ENCODE measurements at places on chromosomes 3 and 15.

- no peak for DNase-seq
Observed at GRCh38 chr15:100669260-100669659, 66.9 kb downstream of the ASB7 start.

DNA sequence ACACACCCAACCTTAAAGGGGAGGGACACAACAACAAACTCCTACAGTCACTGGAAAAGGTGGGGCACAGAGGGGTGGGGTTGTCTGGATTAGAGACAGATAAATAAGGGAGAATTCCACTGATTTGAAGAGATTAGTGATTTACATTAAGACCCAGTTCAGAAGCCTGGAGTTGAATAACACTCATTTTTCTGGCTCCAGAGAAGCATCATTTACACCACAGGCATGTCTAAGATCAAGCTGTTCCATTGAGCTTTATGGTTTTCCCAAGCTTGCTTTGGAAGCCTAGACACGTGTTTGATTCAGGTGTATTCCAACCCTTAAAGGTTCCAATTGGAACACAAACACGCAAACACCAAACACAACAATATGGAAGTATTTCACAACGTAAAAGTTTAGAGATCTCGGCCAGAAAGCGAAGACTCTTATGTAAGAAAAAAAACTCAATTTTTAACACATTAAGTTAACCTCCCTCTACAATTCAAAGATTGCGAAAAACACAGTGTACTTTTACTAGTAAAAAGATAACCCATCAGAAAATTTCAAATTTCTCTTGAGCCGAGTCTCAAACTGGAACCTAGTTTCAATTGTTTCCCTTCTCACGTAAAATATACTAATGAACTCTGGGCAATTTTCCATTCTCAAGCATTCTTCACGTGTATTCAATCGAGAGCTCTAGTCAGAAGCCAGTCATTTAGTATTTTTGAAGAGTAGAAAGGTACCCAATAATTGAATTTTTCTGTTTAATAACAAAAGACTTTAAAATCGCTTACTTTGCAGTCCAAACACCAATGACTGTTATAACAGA lies 2.1 kb downstream of the TRA2B start:
- DNase-seq = no peak

- no peak for DNase-seq
Observed at GRCh38 chr3:15682561-15683185, 81.1 kb downstream of the BTD start.

DNA sequence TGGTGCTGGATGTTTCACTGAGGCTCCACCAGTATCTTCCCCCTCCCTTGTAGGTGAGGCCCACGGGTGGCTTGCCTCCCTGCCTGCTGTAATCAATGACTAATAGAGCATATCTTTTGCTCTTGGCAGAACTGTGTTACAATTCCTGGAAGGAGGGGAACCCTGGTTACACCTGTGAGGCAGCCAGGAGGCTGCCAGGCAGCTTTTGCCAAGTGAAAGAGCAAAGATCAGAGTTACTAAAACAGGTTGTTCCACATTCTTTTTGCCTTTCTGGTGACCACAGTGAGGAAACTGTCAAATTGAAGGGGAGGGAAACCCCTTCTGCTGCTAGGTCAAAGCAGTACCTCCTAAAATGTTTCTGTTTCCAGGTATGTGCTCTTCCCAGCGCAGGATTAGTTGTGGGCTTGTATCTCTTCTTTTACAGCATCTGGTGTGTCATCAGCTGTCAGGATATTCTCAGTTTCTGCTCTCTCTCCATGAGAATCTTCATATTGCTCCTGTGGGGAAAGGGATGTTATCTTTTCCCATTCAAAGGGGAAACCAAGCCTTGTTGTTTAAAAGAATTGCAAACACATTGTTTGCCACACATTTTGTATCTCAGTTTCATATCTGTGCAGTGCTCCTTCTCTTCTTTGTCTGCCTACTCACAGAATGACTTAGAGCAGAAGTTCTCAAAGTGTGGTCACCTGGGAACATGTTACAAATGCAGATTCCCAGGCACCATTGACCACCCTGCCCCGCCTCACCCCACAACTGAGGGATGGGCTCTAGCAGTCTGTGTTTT lies 137.4 kb upstream of the UMPS start:
- no peak for DNase-seq

DNA sequence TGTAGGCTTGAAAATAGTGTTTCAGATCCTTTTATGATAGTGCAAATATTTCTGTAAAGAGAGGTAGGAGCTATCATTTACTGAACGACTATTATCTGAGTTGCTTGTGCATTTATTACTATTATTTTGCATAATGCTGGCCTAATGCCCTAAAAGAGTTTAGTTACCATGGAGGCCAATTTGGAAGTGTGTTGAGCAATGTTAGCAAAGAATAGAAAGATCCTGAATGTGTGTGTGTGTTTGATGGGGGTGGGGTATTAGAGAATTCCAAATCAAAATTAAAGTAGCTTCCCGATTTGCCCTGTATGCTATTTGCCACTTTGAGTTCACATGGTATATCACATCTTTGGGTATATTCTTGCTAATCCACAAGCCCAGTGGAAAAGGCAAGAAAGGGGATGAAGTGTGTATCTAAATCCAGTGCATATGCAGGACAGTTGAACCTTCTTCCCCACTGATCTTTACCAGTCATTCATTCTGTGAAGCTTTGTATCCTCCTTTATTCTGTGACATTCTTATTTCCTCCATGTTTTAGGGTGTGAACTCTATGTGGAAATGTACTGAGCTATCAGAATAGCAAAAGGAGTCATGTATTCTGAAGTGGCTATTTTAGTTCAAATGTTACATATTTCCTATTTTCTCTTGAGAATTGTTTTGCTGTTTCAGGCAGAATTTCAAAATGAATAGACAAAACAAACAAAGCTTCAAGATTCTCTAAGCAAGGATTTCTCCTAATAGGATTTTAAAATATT lies 45.7 kb upstream of the PLSCR5 start:
- DNase-seq = no peak

DNA sequence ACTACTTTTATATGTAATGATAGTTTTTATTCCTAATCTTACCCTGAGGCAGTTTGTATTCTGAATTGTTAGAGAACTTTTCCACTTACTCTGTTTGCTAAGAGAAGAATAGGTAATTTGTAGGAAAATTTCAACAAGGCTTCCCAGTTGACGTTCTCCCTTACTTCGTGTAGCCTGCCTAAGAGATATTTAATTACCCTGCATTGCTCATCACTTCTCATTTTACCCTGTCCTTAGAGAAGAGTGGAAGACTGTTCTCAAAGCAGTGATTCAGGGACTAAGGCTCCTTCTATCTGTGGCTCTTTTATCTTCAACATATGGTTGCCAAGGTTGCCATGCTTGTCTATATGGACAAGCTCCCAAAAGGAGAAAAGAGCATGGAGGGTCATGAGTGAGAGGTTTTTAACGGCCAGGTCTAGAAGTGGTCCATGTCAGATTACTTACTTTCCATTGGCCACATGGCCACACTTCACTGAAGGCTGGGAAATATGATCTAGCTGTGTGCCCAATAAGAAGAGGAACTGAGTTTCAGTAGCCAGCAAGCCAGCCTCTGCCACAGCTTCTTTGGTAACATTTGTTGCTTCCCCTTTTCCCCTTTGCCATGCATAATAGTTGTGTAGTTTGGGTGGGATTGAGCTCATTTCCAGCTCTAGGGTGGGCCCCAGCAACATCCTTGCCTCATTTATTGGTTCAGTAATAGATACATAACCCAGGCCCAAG lies 22.1 kb downstream of the PDE8A start:
- no peak for DNase-seq

- no peak for DNase-seq
Observed at GRCh38 chr3:156579427-156579851, 24.5 kb upstream of the SSR3 start.

- DNase-seq = no peak
Observed at GRCh38 chr3:138907539-138907938, 39.4 kb downstream of the FOXL2 start.

DNA sequence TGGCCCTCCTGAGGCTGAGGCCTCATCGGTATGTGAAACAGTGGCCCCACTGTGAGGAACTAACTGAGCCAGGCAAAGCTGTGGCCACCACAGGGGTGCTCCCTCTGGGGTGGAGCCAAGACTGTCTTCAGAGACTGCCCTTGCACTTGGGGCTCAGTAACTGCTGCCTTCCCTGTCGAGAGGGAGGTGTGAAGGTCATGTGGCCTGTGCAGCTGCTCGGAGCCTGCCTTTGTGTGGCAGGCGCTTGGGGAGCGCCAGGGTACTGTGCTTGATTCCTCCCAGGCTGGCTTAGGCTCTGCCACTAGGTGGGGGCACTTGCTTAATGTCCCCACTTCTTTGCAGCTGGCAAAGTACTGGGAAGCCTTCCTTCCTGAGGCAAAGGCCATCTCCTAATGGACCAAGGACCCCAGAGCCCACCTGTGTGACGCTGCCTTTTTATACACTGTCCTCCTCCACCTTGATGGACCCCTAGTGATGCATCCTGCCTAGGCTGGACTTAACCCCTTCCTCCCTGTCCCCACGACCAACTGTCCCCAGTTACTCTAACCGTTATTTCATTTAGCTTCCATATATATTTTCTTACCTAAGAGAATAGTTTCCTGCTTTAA lies 14.2 kb upstream of the SNX22 start:
- DNase-seq = no peak

DNA sequence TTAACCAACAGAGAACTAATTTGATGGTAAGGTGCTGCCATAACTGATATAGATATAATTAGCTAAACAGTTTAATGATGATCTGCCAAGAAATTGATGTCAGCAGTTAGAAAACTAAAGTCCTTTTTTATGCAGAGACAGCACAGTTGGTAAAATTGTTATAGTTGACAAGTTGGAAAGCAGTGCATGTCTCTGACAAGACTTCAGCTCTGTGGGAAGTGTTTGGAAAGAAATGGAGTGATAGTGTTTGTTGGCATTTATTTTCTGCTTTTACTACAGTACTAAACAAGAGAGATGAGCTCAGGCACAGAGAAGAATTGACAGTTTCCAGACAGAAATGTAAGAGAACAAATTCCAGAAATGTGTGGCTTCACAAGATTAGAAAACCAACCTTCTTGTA lies 523.5 kb upstream of the BCHE start:
- DNase-seq = no peak

- no peak for DNase-seq
Observed at GRCh38 chr3:18357747-18358146, 67.4 kb downstream of the SATB1 start.

DNA sequence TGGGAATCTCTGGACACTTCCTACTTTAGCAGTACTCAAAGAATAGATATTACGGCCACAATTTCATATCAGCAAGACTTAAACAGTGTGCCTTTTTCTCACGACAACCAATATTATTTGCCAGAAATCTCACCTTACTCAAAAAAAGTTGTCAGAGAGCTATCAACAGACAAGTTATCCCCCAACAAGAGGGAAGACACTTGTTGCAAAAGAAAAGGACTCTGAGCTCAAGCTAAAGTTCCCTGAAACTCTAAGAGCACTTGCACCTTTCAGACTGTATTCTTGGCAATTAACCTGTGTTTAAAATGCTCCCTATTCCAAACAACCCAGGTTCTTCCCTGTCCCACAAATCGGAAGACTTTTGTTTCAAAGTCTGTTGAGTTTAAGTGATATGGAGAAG lies 4.5 kb downstream of the LRIG1 start:
- no peak for DNase-seq

DNA sequence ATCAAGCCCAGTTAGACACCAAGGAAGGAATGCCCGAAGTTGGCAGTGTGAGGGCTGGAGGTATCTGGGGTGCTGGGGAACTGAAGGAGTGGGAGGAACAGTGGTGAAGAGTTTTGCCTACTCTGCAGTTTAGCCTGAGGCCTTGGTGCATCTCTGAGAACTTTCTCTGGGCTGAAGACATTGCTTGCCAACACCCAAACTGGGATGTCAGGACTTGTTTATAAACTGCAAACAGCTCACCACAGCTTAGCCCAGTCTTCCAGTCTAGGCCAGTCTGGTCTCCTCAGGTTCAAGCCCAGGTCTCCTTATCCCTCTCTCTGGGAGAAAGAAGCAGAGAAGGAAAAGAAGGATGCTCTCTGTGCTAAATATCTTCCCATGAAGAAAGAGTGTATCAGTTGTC lies 68.0 kb upstream of the BOC start:
- DNase-seq = no peak

DNA sequence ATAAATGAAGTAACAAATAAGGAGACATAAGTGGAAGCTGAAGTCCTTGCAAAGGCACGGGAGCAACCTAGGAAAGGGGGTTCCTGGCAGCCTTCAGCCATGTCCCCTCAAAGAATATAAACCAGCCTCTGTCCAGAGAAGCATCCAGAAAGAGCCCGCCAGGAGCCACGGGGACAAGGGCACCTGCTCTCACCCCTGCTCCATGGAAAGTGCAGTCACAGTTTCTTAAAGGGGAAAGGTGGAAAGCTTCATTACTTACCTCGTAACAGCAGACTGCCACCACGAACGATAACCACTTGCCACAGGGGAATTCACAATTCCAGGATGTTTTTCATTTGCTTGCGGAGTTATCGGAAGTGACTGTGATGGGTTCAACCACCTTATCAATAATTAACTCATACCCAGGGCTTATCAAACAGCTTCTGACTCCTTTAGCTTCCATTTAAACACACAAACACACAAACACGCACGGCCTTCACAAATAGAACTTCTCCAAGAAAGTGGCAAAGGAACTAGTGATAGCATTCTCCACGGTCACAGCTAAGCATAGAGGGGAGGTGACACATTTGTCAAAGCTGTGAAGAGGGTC lies 134.2 kb upstream of the IGF1R start:
- no peak for DNase-seq

- no peak for DNase-seq
Observed at GRCh38 chr15:88911766-88912118, 1.4 kb downstream of the MFGE8 start.

DNA sequence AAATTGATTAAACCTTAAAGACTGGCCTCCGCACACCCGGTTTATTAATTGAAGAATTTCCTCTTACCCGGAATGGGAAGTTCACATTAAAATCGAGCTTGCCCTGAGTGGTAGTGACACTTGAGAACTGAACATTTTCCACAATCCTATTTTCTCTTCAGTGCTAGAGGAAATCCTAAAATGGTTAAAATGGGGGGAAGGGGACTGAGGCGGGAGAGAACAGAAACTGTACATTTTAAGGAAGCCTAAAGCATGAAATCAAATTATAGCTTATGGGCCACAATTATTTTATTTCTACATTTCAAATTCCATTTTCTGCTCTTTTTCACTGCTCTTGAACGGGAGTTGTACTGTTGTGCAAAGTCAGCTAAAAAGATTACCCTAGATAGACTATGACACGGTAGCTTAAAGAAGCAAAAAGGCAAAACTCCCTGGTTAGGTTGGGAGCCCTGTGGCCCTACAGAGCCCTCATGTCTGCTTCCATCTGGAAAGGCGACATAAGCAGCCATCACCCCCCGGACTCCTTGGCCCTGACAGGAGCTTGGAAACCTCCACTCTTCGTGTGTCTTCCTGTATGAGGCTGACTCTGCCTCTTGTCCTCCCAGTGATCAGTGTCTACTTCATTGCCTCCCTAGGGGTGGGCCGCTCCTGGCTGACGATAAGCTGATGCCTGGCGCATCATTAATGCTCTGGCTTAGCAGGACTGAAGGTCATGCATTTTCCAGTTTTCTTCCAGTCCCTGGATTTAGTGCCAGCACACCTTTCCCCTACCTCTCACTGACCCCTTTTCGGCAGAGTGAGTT lies 79.3 kb downstream of the EEFSEC start:
- no peak for DNase-seq
